ENCODE measurements at places on chromosomes 6 and 20.

DNA sequence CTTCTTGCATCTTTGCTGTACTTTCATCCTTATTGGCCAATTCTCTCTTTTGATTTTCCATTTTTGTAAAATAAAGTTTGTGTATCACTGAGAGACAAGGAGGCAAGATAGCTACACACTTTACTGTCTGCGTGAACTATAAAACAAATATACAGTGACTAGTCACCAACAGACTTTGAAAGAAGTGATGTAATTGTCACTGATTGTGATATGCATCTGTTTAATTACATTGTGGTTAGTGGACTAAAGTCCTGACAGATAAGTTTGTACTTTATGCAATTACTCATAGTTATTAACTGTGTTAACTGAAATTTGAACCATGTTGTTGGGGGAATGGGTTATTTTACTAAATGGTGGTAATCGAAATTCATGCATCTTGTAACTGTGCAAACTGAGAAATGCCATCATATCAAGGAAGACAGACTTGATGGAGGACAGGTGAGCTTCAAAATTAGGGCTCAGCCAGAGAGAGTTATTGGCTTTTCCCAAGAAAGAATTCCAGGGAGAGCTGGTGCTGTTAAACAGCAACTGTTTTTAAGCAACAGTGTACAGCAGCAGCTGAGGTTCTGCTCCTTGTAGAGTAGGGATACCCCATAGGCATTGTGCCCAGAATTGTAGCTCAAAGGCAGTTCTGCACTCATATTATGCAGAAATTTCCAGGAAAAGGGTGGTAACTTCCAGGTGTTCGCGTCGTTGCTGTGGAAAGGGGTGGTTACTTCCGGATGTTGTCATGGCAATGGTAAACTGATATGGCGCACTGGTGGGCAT lies 62.9 kb downstream of the EFHC1 start:
- DNase-seq = no peak

DNA sequence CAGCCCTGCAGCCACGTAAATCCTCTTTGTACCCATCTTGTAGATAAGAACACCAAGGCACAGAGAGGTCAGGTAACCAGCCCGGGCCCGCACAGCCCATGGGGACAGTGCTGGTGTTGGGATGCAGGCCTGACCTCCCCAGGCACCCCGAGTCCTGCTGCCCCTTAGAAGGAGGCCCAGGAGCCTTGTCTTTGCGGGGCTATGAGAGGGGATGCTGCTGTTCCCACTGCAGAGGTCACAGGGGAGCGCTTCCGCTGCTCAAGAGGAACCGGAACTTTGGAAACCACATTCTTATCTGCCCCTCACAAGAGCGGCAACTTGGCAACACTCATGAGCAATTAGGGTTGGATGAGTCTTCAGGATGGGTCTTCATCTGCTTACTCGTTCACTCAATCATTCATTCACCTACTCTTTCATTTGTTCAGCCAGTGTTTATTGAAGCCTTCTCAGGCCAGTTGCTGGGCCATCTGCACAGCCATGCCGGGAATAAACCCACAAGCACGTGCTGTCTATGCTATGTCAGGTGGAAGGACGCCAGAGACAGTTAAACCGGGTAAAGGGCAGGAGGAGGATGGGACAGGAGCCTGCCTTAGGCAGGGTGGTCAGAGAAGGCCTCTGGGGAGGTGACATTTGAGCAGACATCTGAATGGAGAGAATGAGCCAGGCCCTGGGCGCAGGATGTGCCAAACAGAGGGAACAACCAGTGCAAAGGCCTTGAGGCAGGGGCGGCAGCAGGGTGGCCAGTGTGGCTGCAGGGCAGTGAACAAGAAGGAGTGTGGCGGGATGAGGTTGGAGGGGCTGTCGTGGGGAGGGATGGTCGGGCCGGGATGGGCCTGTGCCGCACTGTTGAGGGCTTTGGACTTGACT lies 60.8 kb downstream of the RBM38 start:
- DNase-seq = no peak

DNA sequence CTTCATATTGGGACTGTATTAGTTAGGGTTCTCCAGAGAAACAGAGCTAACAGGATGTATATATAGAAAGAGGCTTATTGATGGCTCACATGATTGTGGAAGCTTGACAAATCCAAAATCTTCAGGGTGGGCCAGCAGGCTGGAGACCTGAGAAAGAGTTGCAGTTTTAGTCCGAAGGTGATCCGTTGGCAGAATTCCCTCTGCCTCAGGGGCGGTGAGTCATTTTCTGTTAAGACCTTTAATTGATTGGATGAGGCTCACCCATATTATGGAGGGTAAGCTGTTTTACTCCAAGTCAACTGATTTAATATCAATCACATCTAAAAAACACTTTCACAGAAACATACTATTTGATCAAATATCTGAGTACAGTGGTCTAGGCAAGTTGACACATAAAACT lies 113.6 kb downstream of the FLRT3 start:
- DNase-seq = no peak

DNA sequence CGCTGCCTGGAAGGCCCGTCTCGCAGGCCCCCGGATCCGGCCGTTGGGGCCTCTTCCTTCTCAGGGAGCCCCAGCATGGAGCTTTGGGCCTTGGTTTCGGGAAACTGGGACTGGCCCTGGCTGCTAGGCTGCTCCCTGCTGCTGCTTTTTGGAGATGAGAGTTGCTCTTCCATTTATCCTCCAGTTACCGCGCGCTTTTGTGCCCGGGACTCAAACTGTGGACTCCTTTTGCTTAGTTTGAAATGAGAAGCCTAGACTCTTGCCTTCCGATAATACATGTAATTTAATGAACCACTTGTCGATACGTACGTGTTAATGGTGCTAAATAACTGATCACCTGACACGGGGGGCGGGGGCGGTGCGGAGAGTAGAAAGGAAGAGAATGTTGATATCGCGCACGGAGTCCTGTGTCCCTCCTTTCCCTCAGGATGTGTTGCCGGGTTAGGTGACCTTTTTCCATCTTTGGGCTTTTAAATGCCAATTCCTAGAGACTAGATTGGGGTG lies 968 bp downstream of the PHF3 start:
- peak; percentile 65 for DNase-seq

DNA sequence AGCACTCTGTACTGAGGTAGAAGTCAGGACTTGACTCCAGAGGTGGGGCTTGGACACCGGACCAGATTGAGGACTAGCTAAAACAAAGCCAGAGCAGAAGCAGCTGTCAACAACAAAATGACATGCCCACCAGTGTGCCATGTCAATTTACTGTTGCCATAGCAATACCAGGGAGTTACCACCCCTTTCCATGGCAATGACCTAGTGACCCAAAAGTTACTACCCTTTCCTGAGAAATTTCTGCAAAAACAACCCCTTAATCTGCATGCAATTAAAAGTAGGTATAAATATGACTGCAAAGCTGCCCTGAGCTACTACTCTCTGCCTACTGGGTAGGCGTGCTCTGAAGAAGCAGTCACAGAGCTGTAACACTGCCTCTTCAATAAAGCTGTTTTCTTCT lies 21.0 kb downstream of the MAP3K5 start:
- no peak for DNase-seq

DNA sequence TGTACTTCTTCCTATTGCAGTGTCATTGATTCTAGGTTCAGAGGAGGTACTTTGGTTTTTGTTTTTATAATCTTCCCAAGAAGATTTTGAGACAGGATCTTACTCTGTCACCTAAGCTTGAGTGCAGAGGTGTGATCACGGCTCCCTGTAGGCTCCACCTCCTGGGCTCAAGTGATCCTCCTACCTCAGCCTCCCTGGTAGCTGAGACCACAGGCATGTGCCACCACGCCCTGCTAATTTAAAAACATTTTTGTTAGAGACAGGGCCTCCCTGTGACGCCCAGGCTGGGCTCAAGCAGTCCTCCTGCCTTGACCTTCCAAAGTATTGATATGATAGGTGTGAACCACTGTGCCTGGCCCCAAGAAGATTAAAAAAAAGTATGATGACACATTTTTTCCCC lies 3.4 kb upstream of the SLC17A5 start:
- no peak for DNase-seq

DNA sequence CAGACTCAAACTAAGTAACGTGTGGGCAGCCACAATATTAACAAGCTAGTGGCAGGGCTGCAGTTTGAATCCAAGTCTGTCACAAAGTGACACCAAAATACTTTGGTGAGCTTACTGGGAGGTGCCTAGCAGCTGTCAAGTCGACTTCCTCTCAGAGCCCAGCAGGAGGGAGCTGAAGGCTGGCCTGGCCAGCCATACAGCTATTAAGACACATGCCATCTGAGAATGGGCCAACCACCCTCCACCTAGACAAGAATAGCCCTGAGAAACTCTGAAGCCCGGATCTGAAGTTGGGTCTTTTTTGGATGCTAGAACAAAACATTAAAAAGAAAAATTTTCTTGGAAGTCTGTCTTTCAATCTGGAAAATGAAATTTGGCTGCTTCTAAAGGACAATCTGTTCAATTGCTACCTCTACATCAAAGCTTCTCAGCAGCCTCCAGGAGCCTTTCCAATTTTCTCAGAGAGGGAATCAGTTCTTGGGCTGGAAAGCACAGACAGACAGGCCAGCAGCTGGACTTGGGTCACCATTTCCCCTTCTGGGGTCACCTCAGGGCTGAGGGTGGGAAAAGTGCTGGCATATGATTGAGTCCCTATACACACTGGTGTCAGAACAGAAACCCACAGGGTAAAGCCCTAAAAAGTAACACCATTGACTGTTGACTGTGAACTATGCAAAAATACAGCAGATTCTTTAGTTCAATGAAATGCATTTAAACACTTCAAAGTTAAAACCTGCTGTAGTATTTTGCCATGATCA lies 42.9 kb downstream of the UQCC1 start:
- DNase-seq = no peak

GRCh38 chr6:40343877-40344565 lies 243.1 kb downstream of the LRFN2 start:
- DNase-seq = no peak

- no peak for DNase-seq
These were observed 77.2 kb downstream of the MDGA1 start for GRCh38 chr6:37620519-37620918.

DNA sequence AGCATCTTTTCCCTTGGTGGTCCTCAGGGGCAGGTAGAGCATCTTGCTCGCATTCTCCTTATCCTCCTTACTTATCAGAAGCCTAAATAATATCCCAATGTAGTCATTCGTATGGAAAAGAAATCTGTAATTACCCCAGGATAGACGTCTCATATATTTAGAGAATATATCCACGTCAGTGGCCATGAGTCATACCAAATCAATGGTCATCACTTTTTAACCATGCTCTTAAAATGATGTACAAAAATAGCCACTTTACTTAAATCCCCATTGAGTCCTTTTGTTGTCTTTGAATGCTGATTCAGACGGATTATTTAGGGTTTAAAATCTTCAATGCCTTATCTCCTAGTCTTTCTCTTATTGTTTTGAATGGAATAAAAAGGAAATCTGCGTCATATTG lies 231.7 kb upstream of the STXBP5 start:
- no peak for DNase-seq

- DNase-seq = no peak
These were observed 7.9 kb upstream of the ITPR3 start for GRCh38 chr6:33613146-33613794.

- DNase-seq = no peak
These were observed 18.7 kb downstream of the ZNF451 start for GRCh38 chr6:57108691-57109090.

GRCh38 chr6:166351715-166352285 lies 9.5 kb upstream of the SFT2D1 start:
- peak; percentile 96 for DNase-seq

GRCh38 chr6:55566036-55566710 lies 12.8 kb downstream of the HMGCLL1 start:
- no peak for DNase-seq

- peak; percentile 35 for DNase-seq
These were observed 69.5 kb upstream of the SULF2 start for GRCh38 chr20:47854687-47855212.

GRCh38 chr6:72984981-72985665 lies 240.2 kb downstream of the KHDC1L start:
- no peak for DNase-seq

- DNase-seq = no peak
These were observed 73.2 kb upstream of the CD2AP start for GRCh38 chr6:47404435-47404834.

DNA sequence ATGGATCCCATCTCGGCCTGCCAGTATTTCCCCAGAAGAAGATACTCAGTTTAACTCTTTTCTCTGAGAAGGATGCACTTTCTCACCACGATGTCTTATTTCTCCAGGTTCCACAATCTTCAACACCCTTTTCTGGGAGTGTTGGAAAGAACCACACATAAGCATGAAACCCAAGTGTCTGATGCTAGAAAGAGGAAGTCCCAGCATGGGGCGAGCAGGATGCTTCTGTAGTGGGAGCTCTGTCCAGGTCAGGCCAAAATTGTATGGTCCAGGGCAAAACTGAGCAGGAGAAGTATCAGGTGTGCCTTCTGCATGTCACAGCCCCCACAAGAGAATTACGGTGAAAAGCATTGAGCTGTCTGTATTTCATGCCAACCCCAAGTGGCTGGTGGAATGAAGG lies 11.0 kb downstream of the TREM1 start:
- DNase-seq = no peak

GRCh38 chr20:12409501-12409900 lies 491.8 kb downstream of the BTBD3 start:
- DNase-seq = no peak

GRCh38 chr6:135159531-135159930 lies 21.6 kb upstream of the MYB start:
- no peak for DNase-seq

GRCh38 chr6:39847221-39847620 lies 55.0 kb downstream of the DAAM2 start:
- DNase-seq = no peak

DNA sequence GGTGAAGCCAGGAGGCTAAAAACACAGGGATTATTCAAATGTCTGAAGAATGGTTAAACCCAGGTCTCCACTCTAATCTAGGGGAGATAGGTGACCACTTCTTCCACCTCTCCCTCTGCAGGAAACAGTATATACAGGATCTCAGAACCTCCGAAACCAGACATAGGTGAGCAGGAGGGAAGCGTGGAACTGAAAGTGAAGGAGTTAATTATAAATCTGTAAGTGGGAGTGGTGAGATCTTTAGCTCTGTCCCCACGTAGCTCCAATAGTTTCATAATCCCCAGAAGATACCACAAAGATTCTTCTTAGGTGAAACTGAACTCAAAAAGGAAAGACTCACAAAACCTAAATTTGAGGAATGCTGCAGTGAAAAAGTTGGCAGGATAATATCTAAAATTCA lies 76.8 kb downstream of the THEMIS start:
- no peak for DNase-seq

- DNase-seq = no peak
These were observed 202.2 kb upstream of the CCN2 start for GRCh38 chr6:132153221-132153898.

GRCh38 chr6:26257272-26257671 lies 107.7 kb upstream of the BTN3A2 start:
- no peak for DNase-seq
